ENCODE measurements at places on chromosomes 3 and 15.

DNA sequence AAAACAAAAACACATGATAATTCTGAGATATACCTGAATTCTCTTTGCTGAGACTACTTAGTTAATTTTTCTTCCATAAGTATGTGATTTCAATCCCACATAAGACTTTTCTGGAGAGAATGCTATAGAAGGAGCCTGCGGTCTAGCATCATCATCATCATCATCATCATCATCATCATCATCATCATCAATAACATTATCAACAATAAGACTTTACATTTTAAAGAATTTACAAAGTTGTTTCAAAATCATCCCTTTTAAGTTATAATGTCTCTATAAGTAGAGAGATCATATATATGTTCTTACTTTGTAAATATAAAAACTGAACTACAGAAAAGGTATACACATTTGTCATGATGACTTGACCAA is 965.3 kb downstream of the ROBO1 start:
- DNase-seq: no peak

DNA sequence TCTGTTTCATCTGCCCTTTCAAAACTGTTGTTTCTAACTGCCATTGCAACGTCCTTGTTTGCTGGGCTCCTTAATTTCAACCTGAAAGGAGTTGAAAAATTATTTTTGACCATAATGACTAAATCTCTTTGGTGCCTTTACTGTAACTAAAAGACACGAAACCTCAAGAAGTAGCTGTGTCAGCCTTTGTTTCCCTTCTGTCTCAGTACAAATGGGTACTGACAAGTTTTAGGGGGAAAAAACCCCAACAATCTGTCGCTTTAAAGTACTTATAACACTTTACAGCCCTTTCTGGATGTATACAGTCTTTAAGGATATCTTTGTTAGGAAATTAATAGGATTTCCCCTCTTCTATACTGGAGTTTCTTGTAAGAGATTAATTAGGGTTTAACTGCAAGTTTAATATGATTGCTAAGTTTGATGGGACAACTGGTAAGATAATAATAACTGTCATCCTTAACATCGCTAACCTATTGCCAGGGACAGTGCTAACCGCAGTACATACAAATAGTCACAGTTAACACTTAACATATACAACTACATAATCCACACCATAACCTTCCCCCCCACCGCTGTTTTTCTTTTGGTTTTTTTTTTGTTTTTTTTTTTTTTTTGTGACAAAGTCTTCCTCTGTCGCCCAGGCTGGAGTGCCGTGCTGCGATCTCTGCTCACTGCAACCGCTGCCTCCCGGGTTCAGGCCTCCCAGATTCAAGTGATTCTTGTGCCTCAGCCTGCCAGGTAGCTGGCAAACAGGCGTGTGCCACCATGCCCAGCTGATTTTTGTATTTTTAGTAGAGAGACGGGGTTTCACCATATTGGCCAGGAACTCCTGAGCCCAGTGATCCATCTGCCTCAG is 1.7 kb downstream of the GXYLT2 start:
- DNase-seq: no peak

- no peak for DNase-seq
Measured at GRCh38 chr3:65851827-65852226, 186.9 kb downstream of the MAGI1 start.

- DNase-seq: no peak
Measured at GRCh38 chr3:69558912-69559311, 173.0 kb upstream of the FRMD4B start.

GRCh38 chr3:100609305-100609704 is at the start of gene ADGRG7:
ADGRG7 (plus strand) TSS chr3:100609601; CDS start chr3:100609857, 256 bp downstream.
- DNase-seq: no peak

GRCh38 chr15:41490355-41490754 is 3.3 kb upstream of the ITPKA start:
- peak; percentile 71 for DNase-seq

- DNase-seq: no peak
Measured at GRCh38 chr15:70064441-70064840, 33.3 kb downstream of the TLE3 start.

DNA sequence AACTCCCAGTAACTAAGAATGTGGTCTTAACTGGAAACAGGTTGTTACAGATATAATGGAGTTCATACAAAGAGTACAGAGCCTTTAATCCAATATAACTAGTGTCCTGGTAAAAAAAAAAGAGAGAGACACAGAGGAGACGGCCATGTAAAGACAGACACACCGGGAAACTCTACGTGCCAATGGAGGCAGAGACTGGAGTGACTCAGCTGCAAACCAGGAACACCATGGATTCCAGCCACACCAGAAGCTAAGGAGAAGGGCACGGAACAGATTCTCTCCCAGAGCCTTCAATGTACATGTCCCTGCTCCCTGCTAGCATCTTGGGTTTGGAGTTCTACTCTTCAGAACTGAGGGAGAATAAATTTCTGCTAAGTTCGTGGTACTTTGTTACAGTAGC is 4.5 kb downstream of the RNF168 start:
- no peak for DNase-seq

GRCh38 chr15:98927022-98927421 is 80.6 kb downstream of the PGPEP1L start:
- no peak for DNase-seq

DNA sequence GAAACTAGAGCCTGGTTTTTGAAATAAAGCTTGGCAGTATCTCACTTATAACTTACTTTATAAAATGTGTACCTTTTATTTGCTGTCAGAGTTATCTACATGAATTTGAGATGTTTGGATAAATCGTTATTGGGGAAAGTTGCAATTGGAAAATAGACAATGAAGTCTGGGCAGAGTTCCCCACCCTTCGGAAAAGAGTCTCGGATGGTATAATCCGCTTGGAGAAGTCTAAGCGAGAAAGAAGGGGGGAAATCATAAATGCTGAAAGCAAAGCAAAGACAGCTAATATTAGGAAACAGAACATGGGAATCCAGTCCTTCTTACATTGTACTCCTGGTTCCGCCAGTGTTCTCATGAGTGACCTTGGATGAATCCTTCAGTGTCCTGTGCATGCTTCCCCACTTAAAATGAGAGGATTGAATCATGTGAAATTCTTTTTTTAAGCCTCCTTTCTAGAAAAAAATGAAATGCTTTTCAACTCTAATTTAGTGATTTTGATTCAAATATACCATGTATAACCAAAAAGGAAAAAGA is 162.4 kb downstream of the ATG7 start:
- no peak for DNase-seq

DNA sequence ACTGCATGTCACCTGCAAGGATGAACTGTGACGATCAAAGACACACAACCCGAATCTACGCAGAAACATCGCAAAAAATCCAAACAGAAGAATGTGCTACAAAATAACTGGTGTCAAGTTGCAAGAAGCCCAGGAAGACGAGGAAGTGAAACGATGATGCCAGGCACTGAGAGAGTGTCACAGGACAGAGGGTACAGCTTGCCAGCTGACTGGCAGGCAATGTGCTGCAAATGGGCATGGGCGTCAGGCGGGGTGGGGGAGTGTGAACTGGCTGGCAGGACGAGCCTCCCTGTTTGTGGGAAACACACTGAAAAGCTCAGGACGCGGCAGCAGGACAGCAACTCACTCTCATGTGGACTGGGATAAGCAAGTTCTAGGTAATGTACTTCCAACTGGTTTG is 28.9 kb upstream of the OCA2 start:
- no peak for DNase-seq

DNA sequence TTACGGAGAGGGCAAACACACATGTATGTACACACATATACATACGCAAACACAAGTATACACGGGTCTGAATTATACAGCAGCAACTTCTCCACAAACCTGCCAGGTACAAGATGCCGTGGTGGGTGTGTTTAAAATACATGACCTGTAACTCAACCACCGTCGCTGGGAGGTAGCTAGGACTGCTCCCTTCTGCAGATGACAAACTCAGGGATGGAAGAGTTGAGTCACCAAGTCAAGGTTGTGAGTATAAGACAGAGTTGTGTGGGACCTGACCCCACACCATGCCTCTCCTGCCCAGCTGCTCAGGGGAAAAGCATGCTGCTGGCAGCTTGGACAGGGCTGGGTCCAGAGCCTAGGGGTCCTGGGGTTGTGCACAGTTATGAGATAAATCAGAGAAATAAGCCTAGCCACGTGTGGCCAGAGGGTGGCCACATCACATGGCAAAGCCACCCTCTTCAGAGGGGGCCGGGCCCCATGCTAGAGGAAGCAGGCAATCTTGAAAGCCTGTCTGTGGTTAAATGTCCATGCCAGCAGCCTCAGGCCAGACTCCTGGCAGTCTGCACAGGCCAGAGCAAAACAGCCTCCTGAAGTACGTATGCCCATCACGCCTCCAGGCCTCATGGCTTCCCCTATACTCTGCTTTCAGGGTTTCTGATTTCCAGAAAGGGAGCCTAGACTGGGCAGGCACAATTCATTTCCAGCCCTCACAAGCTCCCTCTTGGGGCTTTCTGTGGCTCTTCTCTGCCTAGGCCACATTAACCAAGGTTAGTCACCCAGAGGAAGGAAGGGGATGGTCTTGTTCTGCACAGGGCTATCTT is 107.7 kb upstream of the RPL32 start:
- DNase-seq: no peak

- peak; percentile 78 for DNase-seq
Measured at GRCh38 chr3:188954590-188955208, 217.1 kb upstream of the TPRG1 start.

- DNase-seq: no peak
Measured at GRCh38 chr3:126261037-126261436, 80.7 kb upstream of the ALDH1L1 start.

DNA sequence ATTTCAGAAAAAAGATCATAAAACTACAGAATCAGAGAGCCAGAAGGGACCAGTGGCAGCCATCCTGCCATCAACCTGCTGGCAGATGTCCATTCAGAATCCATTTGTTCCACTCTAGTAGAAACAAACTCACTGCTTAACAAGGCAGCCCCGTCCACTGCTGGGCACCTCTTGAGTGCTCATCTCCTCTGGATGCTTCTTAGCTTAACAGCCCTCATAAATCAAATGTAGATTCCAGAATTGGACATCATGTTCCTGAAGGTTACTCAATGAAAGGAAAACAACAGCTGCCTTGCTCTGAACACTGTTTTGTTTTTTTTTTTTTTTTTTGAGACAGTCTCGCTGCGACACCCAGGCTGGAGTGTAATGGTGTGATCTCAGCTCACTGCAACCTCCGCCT is 37.3 kb downstream of the ABCC5 start:
- DNase-seq: no peak

DNA sequence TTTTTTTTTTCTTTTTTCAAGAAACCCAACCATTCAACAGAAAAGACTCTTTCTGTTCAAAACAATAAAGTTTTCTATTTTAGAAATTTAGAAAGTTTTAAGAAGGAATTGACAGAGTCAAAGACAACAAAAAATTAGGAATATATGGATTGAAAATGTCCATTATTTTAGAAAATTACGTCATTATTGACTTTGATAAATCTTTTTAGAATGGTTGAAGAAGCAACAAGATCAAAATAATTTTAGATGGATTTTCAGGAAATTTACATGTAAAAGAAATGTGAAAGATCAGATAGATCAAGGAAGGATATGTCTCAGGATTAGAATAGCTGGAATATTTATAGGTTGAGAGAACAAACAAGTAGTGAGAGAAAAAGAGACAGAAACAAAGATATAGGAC is 8.4 kb upstream of the KCNH8 start:
- no peak for DNase-seq

- DNase-seq: no peak
Measured at GRCh38 chr15:68252925-68253534, 23.5 kb upstream of the CLN6 start.

- no peak for DNase-seq
Measured at GRCh38 chr3:136938334-136938733, 19.4 kb upstream of the IL20RB start.

- no peak for DNase-seq
Measured at GRCh38 chr15:38464675-38465074, 10.7 kb downstream of the FAM98B start.

DNA sequence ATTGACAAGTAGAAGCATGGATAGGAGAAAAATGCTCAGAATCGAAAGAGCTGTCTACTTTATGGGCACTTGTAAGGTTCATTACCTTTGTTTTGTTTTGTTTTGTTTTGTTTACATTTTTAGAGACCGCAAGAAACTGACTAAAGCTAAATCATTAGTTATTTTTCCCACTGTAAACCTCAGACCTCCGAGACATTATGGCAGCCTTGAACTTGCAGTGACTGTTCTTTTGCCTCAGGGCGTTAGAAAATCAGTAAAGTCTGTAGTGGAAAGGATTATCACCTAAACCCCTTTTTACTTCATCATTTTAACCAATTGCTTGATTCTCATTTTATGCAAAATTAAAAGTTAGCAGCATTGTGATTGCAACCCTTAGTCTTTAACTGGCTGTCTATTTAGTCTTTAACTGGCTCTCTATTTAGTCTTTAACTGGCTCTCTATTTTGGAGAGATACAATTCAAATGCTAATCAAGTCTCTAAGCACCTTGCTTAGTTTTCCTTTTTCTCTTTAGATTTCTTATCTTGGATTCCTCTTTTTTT is 383.3 kb upstream of the ROBO2 start:
- no peak for DNase-seq

- no peak for DNase-seq
Measured at GRCh38 chr3:48301800-48302166, 31.7 kb downstream of the SPINK8 start.

DNA sequence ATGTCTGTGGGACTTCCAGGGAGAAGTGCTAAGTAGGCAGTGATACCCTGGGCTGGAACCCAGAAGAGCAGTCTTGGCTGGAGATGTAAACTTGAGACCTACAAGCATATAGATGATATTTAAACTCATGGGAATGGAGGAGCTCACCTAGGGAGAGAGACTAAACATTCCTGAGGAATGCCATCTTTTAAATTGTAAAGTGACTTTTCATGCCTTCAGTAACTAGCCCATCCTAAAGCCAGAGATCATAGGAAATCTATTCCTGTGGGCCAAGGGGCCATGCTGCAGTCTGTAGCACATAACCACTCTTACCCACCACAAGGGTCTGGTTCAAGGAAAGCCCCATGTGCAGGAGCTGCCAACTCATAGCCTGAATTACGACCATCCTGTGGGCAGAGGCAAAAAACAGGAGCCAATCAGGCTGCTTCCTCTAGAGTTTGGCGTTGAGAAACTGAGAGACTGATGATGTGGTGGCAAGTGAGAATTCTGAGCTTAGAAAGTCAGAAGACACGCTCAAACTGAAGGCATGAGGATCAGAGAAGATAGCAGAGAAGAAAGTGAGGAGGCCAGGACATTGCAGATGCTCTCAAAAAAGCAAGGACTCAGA is 37.5 kb downstream of the CTDSPL start:
- DNase-seq: no peak

All from Panc1 (cell line).